ENCODE measurements at places on chromosomes 4 and X. TPM values are rescaled to one million over a fixed set of nuclear protein-coding genes. Genes with fewer than 3 reads are reported as not detected.

GRCh38 chr4:139300431-139301112 is 733 bp upstream of the NAA15 start:
- peak overlapping the region; percentile 65 for H3K27ac ChIP-seq
- H3K4me3 ChIP-seq, result peak overlapping the region; percentile 92
- DNase-seq, result no peak

- DNase-seq, result no peak
- H3K27me3 ChIP-seq, result no peaks in the 10 kb centered on the region
- no peak overlapping the region for H3K27ac ChIP-seq
- H3K36me3 ChIP-seq, result peaks cover 6% of the 10 kb centered on the region
- H3K4me3 ChIP-seq, result no peak overlapping the region
- H3K4me1 ChIP-seq, result peaks cover 8% of the 10 kb centered on the region
These were observed 63.3 kb downstream of the GALNT7 start for GRCh38 chr4:173231916-173232315.

Gene TLR2
- 1.5 TPM for total RNA-seq

- H3K36me3 ChIP-seq, result no peaks in the 10 kb centered on the region
- H3K27me3 ChIP-seq, result no peaks in the 10 kb centered on the region
- no peak overlapping the region for H3K4me3 ChIP-seq
- no peak overlapping the region for H3K27ac ChIP-seq
- H3K4me1 ChIP-seq, result peaks cover 8% of the 10 kb centered on the region
These were observed 29.6 kb downstream of the TRIM2 start for GRCh38 chr4:153233761-153234371.

DNA sequence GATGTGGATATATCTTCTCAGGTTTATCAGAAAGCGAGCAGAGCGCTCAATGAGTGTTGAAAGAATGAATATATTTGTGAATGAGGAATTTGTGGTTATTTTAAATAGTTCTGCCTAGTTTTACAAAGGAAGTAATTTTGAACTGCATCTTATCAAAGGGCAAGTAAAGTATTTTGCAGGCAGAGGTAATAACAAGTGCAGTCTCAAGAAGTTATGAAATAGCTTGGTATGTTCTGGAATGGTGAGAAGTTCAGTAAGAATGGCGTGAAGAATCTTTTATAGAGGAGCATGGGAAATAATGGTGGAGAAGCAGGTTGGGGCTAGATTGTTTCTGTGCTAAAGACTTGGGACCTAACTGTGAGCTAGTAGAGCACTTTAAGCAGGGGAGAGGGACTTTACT is 10.9 kb downstream of the TMA16 start:
- no peak for DNase-seq
- peaks cover 5% of the 10 kb centered on the region for H3K36me3 ChIP-seq
- H3K27me3 ChIP-seq, result no peaks in the 10 kb centered on the region
- no peak overlapping the region for H3K27ac ChIP-seq
- H3K4me3 ChIP-seq, result no peak overlapping the region

DNA sequence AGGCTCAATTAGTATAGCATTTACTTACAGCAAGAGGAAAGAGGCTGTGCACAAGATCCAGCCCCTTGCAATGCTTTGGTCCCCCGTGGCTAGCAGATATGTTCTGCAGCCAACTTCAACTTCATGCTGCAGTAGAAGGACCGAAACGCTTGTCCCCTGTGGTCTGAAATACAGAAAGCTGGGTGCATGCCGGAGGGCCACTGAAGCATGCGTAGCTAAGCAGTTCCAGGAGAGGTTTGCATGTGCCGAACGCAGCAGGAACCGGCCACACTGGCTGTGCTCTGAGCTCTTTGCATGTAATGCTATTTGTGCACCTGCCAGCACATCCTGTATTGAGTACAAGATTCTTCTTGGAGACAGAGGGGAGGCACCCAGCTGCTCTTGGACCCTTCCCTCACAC is 35.8 kb upstream of the SHISA3 start:
- no peak overlapping the region for H3K4me3 ChIP-seq
- no peaks in the 10 kb centered on the region for H3K36me3 ChIP-seq

Gene MAGEE2
- total RNA-seq, result not detected

- no peaks in the 10 kb centered on the region for H3K36me3 ChIP-seq
- no peaks in the 10 kb centered on the region for H3K4me1 ChIP-seq
- no peak overlapping the region for H3K27ac ChIP-seq
- DNase-seq, result no peak
- no peak overlapping the region for H3K4me3 ChIP-seq
These were observed 71.3 kb downstream of the STIM2 start for GRCh38 chr4:26931966-26932365.

Gene RNF212
- total RNA-seq, result 3.4 TPM

DNA sequence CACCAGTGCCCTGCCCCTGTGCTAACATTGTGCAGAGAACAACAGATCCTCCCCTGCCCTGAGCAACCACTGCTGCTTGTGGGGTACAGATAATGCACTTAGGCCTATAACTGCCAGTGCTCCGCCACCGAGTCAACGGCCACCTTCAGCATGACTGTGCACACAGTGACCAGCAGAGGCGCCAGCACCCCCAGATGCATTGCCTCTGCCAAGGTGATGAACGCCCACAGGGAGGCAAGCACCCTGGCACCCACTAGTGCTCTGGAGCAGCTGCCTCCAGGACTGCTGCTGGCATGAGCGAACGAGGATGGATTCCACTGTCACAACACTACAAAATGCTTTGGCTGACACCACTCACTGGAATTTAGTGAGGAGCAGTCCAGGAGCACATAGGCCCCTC is 38.2 kb downstream of the SPIN2B start:
- no peak for DNase-seq
- no peaks in the 10 kb centered on the region for H3K4me1 ChIP-seq
- H3K27ac ChIP-seq, result no peak overlapping the region

Gene PRRG1
- 10.2 TPM for total RNA-seq

DNA sequence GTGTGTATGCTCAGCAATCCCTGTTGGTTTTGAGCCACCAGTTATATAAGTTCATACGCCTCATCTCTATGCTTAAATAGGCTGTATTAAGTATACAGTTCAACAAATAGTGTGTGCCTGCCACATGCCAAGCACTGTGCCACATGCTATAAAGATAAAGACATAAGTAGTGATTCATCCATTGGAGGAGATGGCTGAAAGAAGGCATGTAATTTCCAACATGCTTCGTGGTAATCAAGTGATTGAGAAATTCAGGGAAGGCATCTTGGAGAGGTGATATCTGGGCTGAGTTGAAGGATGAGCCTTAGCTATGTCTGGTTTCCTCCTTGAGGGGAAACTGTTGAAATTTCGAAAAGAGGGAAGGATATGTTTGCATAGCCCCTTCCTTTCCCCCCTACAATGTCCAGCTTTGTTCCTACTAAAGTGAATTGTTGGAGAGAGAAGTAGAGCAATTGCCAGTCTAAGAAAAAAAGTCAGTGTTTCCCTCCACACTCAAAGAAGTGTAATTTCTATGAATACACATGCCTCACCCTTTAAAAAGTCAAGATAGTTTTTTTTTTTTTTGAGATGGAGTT is 96.5 kb downstream of the ARHGAP10 start:
- H3K27me3 ChIP-seq, result no peaks in the 10 kb centered on the region
- H3K27ac ChIP-seq, result no peak overlapping the region
- H3K4me3 ChIP-seq, result no peak overlapping the region
- H3K4me1 ChIP-seq, result peaks cover 7% of the 10 kb centered on the region

DNA sequence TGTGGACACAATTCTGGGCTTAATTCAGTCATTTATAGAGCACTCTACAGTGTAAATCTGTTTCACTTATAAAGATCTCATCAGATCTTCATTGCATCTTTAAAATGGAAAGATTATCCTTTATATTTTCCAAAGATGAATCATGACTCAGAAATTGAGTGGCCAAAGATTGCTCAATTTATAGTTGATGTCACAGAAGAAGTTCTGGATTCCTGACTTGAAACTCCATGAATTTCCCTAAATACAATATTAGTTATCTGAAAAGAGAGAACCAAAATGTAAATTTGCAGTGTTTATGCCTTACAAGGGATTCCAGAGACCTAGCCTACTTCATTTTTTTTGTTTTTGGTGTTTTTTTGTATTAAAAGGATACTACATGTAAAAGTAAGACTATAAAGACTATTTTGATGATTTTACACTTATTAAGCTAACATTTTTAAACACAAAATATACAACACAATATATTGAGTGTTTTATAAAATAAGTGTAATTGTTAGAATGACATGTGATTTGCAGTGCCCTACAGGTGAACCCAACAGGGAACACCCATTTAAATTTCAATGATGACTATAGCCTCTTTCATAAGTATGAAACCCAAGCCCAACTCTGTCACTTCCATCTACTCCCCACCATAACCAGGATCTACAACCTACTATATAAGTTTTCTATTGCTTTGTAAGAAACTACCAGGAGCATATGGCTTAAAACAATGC is 183.5 kb downstream of the PCDH7 start:
- no peak overlapping the region for H3K4me3 ChIP-seq
- H3K4me1 ChIP-seq, result 0 out of 2 replicates have a peak, but pooled peaks cover 2% of the 10 kb centered on the region
- no peak for DNase-seq

GRCh38 chrX:40097504-40098263 is at the start of gene BCOR:
BCOR (minus strand) TSS chrX:40097958; CDS start chrX:40077929, 20,029 bp downstream.
- no peaks in the 10 kb centered on the region for H3K36me3 ChIP-seq
- no peak within 1 kb of the TSS for H3K27ac ChIP-seq
- H3K4me3 ChIP-seq, result peak within 1 kb of the TSS; percentile 75
- H3K4me1 ChIP-seq, result peaks cover 13% of the 10 kb centered on the region
- DNase-seq, result no peak

Gene MAGIX
- total RNA-seq, result 0.46 TPM

GRCh38 chr4:94802091-94802490 is 44.3 kb downstream of the BMPR1B start:
- DNase-seq, result no peak
- H3K4me3 ChIP-seq, result no peak overlapping the region
- H3K4me1 ChIP-seq, result no peaks in the 10 kb centered on the region
- no peaks in the 10 kb centered on the region for H3K36me3 ChIP-seq
- H3K27ac ChIP-seq, result no peak overlapping the region
- H3K27me3 ChIP-seq, result no peaks in the 10 kb centered on the region

Gene CXCL8
- total RNA-seq, result not detected

DNA sequence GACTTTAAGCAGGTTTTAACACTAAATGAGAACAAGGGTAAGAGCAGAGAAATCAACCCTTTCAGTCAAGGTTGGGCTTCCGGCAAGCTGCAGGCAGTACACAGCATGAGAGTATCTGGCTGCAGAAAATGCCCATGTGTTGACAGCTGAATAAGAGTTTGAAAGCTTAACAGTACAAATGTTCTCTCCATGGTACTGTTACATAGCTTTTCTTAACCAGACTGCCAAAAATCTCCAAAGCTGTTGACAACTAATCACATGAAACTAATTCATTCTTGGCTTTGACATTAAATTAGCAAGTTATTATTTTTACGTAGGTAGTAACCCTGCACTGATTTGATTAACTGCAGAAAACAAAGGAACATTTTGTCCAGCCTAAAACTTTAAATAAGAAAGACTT is 153.5 kb downstream of the SLC10A7 start:
- H3K36me3 ChIP-seq, result no peaks in the 10 kb centered on the region
- H3K27ac ChIP-seq, result no peak overlapping the region
- no peak for DNase-seq
- no peaks in the 10 kb centered on the region for H3K4me1 ChIP-seq
- H3K27me3 ChIP-seq, result no peaks in the 10 kb centered on the region

Gene GNRHR
- not detected for total RNA-seq

Gene HS3ST1
- total RNA-seq, result 1.7 TPM

DNA sequence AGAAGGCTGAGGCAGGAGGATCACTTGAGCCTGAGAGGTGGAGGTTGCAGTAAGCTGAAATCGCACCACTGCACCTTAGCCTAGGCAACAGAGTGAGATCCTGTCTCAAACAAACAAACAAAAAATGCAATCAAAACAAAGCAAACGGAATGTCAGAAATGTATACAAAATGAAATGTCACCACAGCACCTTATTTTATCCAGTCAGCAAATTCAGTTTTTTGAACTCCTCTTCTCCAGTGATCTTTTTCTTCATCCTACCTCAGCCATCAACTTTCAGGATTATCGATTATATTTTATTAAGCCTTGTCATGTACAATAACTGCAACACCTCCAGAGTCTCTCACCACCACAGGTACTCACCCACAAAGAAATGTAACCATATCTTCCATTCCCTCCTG is 31.1 kb upstream of the HPGDS start:
- DNase-seq, result no peak
- H3K27me3 ChIP-seq, result no peaks in the 10 kb centered on the region
- H3K36me3 ChIP-seq, result no peaks in the 10 kb centered on the region
- no peak overlapping the region for H3K4me3 ChIP-seq
- no peak overlapping the region for H3K27ac ChIP-seq

DNA sequence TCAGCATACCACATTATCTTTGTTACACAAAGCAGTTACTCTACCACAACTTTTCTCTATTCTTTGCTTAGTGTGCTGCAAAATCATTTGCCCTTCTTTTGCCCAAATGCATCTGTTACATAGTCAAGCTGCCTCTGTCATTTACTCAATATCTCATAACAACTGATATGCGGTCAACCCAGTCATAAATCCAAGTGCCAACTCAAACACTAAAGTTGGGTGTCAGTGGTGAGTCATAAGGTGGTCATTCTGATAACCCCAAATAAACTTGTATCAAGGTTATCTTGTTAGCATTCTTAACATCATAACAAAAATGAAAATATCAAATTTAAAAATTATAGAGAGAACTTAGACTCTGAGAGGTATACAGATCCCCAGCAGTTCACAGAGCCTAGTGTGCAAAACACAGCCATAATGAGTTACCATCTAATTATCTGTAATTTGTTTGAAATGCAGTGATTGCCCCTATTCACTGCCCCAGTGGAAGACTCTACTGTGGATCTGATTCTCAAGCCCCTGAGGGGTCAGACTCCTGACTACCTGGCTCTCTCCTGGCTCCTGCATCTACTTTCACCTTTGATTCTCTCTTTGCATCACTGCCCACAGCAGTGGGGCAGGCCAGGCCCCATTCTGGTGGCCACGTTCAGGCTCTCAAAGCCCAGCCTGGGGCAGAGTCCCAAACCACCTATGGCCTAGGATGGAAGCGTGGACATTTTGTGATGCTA is 29.2 kb downstream of the TBC1D9 start:
- no peak overlapping the region for H3K4me3 ChIP-seq
- H3K36me3 ChIP-seq, result no peaks in the 10 kb centered on the region
- H3K4me1 ChIP-seq, result no peaks in the 10 kb centered on the region
- DNase-seq, result no peak
- H3K27me3 ChIP-seq, result no peaks in the 10 kb centered on the region

Gene NLRP2B
- total RNA-seq, result not detected

Gene NKRF
- 12.3 TPM for total RNA-seq

Gene STARD8
- 3.0 TPM for total RNA-seq

GRCh38 chr4:1684506-1685234 is 557 bp upstream of the FAM53A start:
- no peak overlapping the region for H3K27ac ChIP-seq
- H3K4me3 ChIP-seq, result peak overlapping the region; percentile 55
- peaks cover 17% of the 10 kb centered on the region for H3K27me3 ChIP-seq
- H3K4me1 ChIP-seq, result peaks cover 3% of the 10 kb centered on the region
- DNase-seq, result no peak

DNA sequence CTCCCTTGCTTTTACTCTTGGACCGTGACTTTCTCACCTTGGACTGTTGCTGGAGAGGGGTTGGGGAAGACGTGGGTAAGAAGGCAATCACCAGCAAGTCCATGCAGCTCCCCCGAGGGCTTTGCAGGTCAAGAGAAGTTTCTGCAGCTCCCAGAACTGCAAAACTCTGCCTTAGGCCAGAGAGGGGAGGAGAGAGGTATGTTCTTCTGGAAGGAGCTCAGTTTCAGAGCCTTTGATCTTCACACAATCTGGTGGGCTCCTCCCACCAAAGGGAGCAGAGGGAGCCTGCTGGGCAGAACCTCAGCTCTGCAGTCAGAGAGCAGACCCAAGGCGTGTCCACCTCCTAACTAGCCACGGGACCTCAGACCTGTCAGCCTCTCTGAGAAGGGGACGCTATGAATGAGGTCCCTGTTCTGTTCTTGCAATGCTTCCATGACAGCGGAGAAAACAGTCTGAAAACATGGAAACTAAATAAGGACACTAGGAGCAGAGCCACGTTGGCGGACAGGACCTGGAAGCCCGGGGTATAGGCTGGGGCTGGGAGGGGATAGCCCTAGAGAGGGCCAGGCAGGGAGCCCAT is 92.8 kb downstream of the EVC2 start:
- H3K4me3 ChIP-seq, result no peak overlapping the region
- no peaks in the 10 kb centered on the region for H3K27me3 ChIP-seq
- no peaks in the 10 kb centered on the region for H3K4me1 ChIP-seq
